Smooth muscle cell of the brain vasculature (primary cell): ENCODE measurements at places on chromosomes 7 and 10.

- DNase-seq, result peak; percentile 17
These were observed 49.5 kb downstream of the ASAH2B start for GRCh38 chr10:50788951-50789945.

DNA sequence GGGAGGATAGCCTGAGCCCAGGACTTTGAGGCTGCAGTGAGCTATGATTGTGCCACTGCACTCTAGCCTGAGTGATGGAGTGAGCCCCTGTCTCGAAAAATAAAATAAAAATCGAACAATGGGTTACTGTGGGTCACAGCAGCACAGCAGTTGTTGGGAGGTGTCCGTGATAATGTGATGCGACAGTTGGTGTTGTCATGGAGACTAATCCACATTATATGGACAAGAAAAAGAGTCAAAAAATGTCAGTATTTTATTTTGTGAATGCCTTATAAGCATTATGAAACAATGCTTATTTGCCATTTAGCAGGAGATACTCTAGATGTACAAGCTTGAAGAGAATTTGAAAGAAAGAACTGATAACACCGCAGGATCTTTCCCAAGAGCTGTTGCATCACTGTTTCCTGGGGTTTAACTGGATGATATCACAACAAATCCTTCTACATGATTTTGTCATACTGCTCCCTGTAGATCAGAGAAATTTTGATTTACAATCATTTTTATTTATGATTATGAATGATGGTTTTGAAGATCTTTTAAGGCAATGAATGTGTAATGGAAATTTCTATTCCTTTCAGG lies 195.4 kb downstream of the BAMBI start:
- no peak for DNase-seq

DNA sequence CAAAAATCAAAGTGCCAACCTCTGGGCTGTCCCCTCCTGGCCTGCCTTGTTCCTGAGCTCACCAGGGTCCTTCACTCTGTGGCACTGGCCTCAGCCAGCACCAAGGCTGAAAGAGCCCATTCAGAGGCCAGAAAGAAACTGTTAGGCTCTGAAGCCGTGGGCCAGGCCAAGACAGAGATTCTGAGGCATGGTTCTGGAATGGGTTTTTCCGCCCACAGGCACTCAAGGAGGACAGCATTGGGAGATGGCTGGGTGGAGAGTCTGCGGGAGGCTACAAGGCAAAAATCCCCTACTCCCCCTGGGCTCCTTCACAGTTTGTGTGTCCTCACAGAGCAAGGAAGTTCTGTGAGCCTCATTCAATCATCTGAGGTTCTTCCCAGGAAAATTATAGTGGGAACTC lies 31.7 kb downstream of the GRIFIN start:
- no peak for DNase-seq

GRCh38 chr7:147915781-147916180 lies 674.8 kb upstream of the C7orf33 start:
- no peak for DNase-seq

GRCh38 chr7:53541475-53541874 lies 506.0 kb downstream of the POM121L12 start:
- DNase-seq, result no peak

- no peak for DNase-seq
These were observed 59.3 kb upstream of the APBB1IP start for GRCh38 chr10:26378861-26379294.

DNA sequence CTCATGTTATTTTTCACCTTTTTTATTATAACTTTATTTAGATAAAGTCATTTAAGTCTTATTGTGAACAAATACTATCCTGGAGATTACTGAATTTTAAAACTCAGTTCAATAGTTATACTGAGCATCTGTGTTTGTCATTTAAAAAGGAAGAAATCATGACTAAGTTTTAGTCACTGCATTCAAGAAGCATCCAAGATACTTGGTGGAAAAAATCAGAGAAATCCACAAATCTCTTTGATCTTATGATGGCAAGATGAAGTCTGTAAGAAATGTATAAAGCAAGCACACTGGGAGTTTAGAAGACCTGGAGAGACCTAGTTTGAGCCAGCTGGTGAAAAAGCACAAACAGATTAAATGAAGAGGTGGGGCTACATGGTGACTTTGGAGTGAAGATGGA lies 529.8 kb upstream of the IGFBP3 start:
- DNase-seq, result no peak

- no peak for DNase-seq
These were observed 998.1 kb downstream of the LRMDA start for GRCh38 chr10:76429368-76430060.

DNA sequence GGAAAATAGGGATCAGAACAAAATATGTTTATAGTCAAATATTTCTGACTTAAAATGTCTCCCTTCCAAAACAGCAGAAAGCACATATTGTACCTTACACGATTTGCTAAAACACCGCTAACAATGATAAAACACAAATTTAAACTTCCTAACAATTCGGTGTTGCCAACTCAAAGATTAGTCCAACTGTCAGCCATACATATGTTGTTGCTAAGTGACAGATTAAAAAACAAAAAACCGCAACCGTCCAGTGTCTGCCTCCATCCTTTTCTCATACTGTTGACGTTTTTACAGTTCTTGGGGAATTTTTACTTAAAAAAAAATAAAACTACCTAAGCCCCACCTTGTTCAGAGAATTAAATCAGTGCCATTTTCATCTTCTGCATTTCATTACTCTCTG lies 118.0 kb downstream of the RAB11FIP2 start:
- DNase-seq, result no peak

DNA sequence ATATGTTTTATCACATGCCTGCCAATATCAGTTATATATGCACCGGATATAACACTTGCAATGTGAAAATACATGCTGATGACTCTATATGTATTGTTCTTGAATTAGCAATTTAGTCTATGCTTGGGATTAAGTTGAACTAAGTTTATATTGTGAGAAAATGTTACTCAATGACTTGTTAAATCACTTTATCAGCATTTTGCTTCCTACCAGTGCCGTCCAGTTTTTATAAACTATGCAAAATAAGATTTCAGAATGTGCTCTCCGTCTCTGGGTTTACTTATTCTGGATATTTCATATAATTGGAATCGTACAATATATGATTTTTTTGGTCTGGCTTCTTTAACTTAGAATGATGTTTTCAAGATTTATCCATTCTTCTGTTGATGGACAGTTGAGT lies 25.5 kb upstream of the SLC26A3 start:
- DNase-seq, result no peak

- no peak for DNase-seq
These were observed 163.1 kb downstream of the ZNF438 start for GRCh38 chr10:30868611-30869010.

DNA sequence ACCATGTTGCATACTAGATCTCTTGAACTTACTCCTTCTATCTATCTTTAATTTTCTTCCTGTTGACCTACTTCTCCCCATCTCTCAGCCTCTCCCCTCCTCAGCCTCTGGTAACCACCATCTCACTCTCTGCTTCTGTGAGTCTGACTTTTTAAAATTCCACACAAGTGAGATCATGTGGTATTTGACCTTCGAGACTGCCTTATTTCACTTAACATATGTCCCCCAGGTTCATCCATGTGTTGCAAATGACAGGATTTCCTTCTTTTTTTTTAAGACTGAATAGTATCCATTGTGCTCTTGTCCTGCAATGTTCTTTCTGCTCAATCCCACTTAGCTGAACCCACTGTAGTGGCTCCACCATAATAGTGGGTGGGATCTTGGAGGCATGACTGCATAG lies 51.4 kb upstream of the DNAJC1 start:
- no peak for DNase-seq

DNA sequence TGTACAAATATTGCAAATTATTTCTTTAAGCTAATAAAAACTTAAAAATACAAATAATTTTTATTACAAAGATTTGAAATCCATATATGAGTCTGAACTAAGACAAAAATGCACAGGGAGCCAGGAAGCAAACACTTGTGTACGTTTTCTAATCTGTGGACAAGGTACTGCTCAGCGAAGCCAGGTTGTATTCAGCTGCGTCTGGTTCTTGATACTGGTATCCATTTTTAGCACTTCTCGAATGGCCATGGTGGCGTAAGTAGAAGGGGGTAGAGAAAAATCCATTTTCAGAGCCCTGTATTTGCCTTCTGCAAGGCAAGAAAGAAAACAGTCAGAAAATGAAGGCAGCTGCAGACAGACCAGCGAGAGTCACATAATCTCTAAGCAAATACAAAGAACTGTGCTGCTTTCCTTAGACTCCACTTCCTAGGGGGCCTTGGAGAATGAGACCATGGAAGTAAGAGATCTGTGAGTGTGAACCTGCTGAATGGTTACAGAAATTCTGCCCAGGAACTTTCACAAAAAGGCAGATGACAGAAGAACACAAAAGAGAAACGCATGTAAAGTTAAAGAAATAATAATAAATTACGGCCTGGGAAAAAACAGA lies 64.3 kb downstream of the PUS7 start:
- no peak for DNase-seq

DNA sequence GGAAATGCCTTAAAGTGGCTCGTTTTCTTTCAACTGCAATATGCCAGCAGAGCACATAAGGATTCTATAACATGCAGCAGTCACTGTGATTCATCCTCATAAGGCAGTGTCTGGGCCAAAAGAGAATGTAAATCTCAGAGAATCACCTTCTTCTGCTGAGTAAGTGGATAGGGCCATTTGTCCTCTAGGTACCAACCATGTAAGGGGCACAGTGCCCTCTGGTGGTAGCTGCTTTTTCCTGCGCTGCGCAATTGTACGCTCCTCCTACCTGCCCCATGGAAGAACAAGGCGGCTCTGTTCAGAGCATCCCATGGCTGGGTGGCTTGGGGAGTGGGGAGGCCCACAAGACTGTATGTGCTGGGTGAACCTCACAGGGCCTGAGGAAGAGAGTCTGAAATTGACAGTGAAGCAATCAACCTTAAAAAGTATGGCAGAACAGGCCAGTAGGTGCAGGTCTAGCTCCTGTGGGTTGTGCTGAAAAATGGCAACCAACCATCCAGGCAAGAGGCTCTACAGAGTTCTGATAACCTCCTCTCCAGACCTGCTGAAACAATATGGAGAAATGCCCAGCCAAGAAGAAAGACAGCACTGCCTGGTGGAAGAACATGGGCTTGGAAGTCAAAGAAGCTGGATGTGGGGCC lies 78.6 kb upstream of the C10orf90 start:
- DNase-seq, result peak; percentile 70

DNA sequence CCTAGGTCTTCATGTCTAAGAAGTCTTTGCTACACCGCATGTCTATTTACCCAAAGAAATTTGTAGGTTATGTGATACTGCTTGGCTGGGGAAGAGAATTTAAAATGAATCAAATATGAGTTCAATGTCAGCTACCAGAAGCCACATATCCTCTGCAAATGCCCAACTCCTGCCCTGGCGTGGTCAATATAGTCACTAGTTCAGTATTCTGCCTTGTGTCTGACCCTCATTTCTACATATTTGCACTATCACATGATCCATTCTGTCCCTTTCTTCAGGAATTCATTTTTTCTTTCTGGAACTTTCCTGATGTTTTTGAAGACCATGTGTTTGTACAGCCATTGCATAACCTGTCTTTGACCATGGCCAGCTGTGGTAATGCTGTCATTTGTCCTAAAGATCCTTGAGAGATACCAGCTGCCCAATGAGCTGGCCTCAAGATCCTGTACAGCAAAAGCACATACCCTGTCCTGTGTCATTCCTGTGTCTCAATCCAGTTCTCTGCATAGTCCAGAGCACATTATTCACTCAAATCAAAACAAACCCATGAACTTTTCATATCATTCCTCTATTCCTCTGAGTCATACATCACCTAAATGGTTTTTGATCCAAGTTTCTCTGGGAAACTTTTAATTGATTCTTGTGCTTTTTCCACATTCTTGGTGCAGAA lies 524.5 kb downstream of the PARD3 start:
- DNase-seq, result no peak

GRCh38 chr7:122166740-122167139 lies 22.7 kb upstream of the AASS start:
- no peak for DNase-seq
